Adipocyte (in vitro differentiated cells): ENCODE measurements at places on chromosomes 3 and 15.

- peak; percentile 25 for DNase-seq
Measured at GRCh38 chr3:15051531-15051930, 13.6 kb downstream of the MRPS25 start.

DNA sequence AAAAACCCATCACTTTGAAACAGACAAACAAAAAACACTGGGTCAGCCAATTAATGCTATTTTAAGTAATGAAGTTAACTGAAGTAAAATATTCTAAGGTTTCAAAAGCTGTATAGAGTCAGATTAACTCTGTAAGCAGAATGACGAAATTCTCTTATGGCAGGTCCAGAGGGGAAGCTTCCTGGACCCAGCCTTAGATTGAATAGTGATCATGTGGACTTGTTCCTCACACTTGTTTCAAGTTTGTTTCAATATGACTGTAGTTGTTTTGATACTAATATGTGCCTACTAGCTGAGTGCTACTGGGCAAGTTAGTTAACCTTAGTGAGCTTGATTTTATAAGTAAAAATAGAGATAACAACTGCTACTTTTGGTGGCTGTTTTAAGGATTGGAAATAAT lies 32.6 kb downstream of the PLS1 start:
- no peak for DNase-seq

- no peak for DNase-seq
Measured at GRCh38 chr3:45441584-45442310, 53.4 kb downstream of the LARS2 start.

DNA sequence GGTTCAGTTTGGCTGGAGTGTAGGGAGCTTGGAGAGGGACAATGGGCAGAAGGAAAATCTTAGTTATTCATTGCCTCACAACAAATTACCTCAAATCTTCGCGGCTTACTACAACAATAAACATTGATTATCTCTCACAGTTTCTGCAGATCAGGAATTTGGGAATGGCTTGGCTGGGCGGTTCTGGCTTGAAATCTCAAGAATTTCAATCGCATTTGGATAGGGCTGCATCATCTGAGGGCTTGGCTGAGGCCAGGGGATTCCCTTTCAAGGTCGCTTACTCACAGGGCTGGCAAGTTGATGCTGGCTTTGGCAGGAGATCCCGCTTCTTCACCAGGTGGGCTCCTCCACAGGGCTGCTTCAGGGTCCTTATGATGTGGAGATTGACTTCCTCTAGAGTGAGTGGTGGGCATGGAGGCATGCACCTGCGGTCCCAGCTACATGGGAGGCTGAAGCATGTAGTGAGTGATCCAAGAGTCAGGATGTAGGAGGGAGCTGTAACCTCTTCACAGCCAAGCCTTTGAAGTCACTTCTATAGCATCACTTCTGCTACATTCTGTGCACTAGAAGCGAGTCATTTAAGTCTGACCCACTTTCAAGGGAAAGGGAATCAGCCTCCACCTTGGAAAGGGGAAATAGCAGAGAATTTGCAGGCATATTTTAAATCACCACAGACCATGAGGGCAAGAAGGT lies 63.1 kb downstream of the CDC25A start:
- peak; percentile 86 for DNase-seq

DNA sequence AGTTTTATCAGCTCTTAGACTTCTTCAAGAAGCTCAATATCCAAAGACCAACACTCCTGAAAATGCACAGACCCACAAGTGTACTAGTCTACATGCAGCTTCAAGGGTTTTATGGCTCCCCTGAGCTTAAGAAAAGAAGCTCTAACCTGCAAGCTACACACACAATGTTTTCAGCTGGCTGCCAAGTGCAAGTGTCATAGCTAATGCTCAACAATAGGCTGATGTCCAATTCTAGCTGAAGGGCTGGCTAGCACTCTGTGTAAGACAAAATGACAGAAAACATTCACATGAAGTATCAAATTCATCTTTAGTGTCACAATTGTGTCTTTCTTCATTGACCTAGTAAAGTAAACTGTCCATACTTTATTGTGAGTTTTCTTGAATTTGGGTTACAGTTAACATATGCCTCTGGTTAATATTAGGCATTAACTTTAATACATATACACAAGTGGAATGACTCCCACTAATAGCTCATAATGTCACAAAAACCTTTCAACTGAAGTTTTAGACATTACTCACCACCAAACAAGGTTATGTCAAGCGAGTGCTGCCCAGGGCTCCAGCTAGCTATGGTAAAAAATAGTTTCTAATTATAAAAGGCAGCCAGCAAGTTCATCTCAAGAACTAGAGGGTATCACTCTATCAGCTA lies 15.1 kb downstream of the ABI3BP start:
- DNase-seq = no peak
